ENCODE measurements at places on chromosomes 13 and 19. TPM values are rescaled to one million over a fixed set of nuclear protein-coding genes. Genes with fewer than 3 reads are reported as not detected.
A peak's percentile ranks its signal among the peaks of the same experiment; 100 is the strongest.

- no peak overlapping the region for H3K4me3 ChIP-seq
- H3K4me1 ChIP-seq: no peaks in the 10 kb centered on the region
- H3K36me3 ChIP-seq: no peaks in the 10 kb centered on the region
- peaks cover 7% of the 10 kb centered on the region for H3K27me3 ChIP-seq
Observed at GRCh38 chr13:109899316-109899715, 112.9 kb upstream of the IRS2 start.

FUT1 gene
- total RNA-seq: 0.10 TPM

DNA sequence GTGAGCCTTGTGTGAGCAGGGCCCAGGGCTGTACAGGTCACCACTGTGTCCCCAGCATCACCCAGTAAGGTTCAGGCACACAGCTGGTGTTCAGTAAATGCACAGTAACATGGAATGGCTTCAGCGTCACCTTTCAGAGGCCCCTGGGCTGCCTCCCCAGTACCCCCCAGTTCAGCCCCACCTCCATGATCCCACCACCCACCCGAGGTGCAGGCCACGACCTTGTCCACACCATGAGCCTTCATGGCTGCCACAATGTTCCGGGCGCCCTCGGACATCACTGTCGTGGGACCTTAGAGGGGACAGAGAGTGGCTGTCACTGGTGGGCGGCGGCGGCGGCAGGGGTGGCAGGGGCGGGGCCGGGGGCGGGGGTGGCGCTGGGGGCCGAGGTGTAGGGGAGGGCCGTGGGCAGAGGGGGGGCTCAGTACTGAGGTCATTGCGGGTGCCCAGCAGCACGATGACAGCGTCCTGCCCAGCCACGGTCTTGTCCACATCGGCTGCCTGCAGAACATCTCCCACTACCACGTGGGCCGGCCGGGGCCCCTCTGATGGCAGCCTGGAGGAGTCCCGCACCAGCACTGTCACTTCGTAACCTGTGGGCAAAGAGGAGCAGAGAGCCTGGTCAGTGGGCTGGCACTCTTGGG, 7.5 kb downstream of the BLVRB start:
- no peaks in the 10 kb centered on the region for H3K27me3 ChIP-seq
- peaks cover 7% of the 10 kb centered on the region for H3K4me1 ChIP-seq
- H3K27ac ChIP-seq: no peak overlapping the region

DNA sequence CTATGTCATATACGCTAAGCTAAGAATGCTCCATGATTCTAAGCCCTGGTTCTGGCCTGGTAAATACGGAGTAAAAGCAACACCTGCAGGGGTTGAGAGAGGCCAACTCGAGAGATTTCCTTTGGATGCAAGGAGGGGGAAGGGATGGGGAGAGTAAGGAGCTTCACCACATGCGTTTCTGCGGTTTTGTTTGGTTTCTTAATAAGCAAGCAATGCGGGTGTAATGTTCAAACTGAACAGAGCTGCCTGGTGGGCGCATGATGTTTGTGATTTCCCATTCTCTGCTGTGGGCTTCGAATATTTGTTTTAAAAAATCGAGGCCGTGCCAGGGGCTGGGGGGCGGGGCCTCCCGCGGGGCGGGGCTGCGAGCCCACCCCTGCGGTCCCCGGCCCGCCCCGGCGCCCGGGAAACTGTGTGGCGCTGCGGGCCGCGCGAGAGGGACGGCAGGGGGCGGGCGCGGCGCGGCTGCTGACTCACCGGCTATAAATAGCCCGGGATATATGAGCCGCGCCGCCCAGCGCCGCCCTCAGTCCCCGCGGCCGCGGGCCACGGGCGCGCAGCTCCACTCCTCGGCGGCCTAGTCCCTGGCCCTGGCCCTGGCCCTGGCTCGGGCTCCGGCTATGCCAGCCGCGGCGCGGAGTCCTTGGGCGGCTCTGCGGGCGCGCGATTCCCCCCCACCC, 5.1 kb downstream of the BBC3 start:
- peaks cover 17% of the 10 kb centered on the region for H3K4me1 ChIP-seq
- peak overlapping the region; percentile 76 for H3K4me3 ChIP-seq
- H3K27ac ChIP-seq: peak overlapping the region; percentile 82
- H3K36me3 ChIP-seq: peaks cover 9% of the 10 kb centered on the region
- peak; percentile 84 for DNase-seq

THOP1 gene
- total RNA-seq: 84.2 TPM

- H3K27ac ChIP-seq: no peak overlapping the region
- H3K27me3 ChIP-seq: no peaks in the 10 kb centered on the region
- H3K36me3 ChIP-seq: no peaks in the 10 kb centered on the region
- H3K4me3 ChIP-seq: no peak overlapping the region
Observed at GRCh38 chr13:70203661-70204229, 95.5 kb upstream of the KLHL1 start.

HSPB6 gene
- total RNA-seq: 0.29 TPM

- H3K27ac ChIP-seq: peak overlapping the region; percentile 93
- no peaks in the 10 kb centered on the region for H3K27me3 ChIP-seq
- peaks cover 32% of the 10 kb centered on the region for H3K4me1 ChIP-seq
- DNase-seq: peak; percentile 55
- peak overlapping the region; percentile 68 for H3K4me3 ChIP-seq
Observed at GRCh38 chr13:21344662-21345176, 114.4 kb downstream of the ZDHHC20 start.

PSG2 gene
- total RNA-seq: not detected

GRK1 gene
- not detected for total RNA-seq

PGLYRP1 gene
- not detected for total RNA-seq

DNA sequence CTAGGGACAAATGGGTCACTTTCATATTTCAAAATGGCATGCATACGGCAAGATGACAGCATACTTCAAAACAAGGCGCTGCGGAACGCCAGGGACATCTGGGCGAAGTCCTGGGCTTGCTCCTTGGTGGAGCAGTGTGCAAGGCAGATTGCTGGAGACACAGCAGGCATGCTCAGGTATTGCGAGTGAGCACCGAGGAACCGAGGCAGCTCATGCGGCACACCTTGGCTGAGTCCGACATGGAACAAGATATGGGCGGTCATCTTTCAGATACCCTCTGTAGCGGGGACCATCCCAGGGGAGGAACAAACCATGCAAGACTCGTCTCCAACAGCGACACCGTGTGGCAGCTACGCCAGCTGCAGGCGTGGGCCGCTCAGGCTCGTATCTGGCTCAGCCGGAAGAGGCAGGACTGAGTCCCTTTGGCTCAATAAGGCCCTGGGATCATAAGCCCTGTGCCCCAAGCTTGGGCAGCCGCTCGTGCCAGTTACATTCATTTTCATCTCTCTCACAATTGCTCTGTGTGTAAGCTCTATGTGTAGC, 112.4 kb downstream of the NUFIP1 start:
- H3K4me1 ChIP-seq: no peaks in the 10 kb centered on the region
- H3K27me3 ChIP-seq: peaks cover 2% of the 10 kb centered on the region
- H3K27ac ChIP-seq: no peak overlapping the region
- no peak for DNase-seq

KIRREL2 gene
- 0.25 TPM for total RNA-seq

- H3K27ac ChIP-seq: no peak overlapping the region
- no peak for DNase-seq
- no peak overlapping the region for H3K4me3 ChIP-seq
Observed at GRCh38 chr13:44605275-44605674, 29.1 kb upstream of the TSC22D1 start.

DNA sequence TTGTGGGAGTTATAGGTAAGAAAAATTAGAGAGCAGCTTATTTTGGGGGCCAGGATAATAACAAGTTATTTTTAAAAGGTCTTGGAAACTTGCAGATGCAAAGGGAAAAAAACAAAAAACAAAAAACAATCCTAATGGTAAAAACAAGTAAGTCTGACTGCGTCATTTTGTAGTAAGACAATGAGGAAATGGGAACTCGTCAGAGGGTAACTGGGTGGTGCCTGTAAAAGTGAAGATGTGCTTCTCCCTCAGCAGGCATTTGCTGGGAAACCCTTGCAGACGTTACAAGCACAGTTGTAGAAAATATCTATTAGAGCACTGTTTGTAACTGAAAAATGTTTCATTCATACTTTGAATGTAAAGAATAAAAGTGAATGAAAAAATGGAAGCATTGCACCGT, 2.2 kb upstream of the TNFSF13B start:
- H3K4me3 ChIP-seq: no peak overlapping the region
- no peaks in the 10 kb centered on the region for H3K27me3 ChIP-seq
- peaks cover 46% of the 10 kb centered on the region for H3K4me1 ChIP-seq
- DNase-seq: no peak
- H3K27ac ChIP-seq: no peak overlapping the region

- no peak overlapping the region for H3K4me3 ChIP-seq
- peaks cover 4% of the 10 kb centered on the region for H3K4me1 ChIP-seq
- H3K27me3 ChIP-seq: peaks cover 12% of the 10 kb centered on the region
Observed at GRCh38 chr19:41711376-41712261, 3.2 kb downstream of the CEACAM5 start.

DNA sequence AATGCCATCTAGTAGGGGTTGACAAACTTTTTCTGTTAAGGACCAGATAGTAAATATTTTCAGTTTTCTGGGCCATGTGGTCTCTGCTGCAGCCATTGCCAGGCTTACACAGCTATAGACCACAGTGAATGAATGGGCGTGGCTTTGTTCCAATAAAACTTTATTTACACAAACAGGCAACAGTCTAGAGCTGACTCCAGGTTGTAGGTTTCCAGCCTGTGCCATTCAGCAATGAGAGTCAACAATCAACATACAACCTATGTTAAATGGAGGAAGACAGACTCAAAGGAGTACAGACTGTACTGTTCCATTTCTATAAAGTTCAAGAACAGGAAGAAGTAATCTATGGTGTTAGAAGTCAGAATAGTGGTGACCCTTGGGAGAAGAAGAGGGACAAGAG, 15.2 kb upstream of the IZUMO2 start:
- peaks cover 2% of the 10 kb centered on the region for H3K27me3 ChIP-seq
- no peaks in the 10 kb centered on the region for H3K36me3 ChIP-seq
- H3K4me3 ChIP-seq: no peak overlapping the region
- no peak overlapping the region for H3K27ac ChIP-seq
- no peaks in the 10 kb centered on the region for H3K4me1 ChIP-seq

DNA sequence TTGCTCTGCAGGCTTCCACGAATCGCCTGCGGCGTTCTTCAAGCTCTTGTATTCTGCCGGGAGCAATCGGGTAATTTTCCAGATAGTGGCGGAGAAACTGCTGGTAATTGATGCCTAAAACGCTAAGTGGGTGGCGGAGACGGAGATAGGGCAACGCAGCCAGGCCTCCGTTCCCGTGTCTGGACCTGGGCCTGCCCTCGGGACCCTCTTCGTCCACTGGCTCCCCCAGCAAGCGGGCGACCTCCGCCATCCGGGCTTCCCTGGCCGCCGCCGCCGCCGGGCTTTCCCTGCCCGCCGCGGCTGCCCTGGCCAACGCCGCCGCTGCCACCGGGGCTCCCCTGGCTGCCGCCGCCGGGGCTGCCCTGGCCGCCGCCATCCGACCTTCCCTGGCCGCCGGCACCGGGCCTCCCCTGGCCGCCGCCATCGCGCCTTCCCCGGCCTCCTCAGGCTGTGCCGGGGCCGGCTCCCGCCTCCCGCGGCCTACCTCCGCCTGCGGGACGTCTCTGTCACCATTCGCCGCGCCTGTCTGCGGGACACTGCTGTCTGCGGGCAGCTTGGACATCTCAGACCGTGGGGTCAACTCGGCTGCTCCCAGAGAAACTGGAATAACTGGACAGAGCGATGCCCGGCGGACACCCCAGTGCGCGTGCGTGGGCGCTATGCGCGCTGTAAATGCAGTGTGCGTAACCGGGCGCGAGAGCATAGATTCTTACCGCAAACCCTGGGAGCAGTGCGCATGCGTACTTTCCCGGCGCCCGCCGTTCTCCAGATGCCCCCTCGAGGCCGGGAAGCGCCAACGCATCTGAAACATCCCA, at the start of gene EID2:
Gene EID2, minus strand, starts transcription at position 644 of the 815 bp plus-strand sequence. Its CDS starts 82 bp downstream, at position 562.
- no peaks in the 10 kb centered on the region for H3K27me3 ChIP-seq
- H3K4me3 ChIP-seq: peak within 1 kb of the TSS; percentile 97
- peak within 1 kb of the TSS; percentile 94 for H3K27ac ChIP-seq
- peaks cover 10% of the 10 kb centered on the region for H3K36me3 ChIP-seq
- peaks cover 64% of the 10 kb centered on the region for H3K4me1 ChIP-seq

DNA sequence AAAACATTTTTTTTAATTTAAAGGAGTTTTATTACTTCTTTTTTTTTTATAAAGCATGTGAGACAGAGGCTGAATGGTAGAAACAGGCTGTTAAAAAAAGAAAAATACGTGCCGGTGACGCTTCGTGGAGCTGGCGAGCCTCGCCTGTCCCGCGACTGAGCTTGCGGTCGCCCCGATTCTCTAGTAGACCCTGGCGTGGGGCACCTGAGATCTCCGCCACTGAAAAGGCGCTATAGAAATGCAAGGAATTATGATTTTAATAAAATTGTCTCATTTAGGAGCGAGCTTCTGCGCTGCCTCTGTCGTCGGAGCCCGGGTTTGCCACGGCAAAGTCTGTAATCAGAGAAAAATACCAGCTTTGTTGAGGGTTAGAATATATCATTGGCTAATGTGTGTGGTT, 18.4 kb downstream of the NFIX start:
- peaks cover 75% of the 10 kb centered on the region for H3K27me3 ChIP-seq
- H3K4me3 ChIP-seq: peak overlapping the region; percentile 22
- H3K36me3 ChIP-seq: peaks cover 3% of the 10 kb centered on the region
- no peak for DNase-seq
- peaks cover 19% of the 10 kb centered on the region for H3K4me1 ChIP-seq
- H3K27ac ChIP-seq: peak overlapping the region; percentile 9

- H3K36me3 ChIP-seq: peaks cover 1% of the 10 kb centered on the region
- peaks cover 1% of the 10 kb centered on the region for H3K27me3 ChIP-seq
- no peak overlapping the region for H3K4me3 ChIP-seq
- DNase-seq: no peak
Observed at GRCh38 chr13:29905845-29906244, 55.4 kb upstream of the UBL3 start.

DNA sequence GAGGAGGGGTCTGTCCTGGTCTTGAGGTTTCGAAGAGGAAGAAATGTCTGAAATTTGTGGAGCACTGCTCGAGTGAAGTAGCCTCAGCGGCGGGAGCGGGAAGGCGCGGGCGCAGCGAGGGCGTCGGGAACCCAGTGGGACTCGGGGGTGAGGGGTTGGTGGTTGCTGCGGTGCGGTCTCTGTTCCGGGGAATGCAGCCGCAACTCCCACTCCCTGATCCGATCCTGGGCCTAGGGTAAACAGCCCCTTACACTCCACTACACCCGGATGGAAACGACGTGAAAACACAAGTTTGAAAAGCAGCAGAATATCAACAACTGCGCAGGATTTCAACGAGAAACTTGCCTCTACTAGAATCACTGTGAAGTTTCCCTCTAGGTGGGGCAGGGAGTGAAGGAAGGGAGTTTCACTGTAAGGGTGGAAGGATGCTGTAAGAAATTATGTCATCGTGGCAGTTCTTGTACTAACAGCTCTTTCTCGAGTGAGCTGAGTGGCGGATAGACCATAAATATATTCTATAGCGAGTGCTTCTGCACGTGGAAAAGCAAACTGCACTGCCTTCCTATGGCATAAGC, 2.0 kb upstream of the KLF12 start:
- peak; percentile 38 for DNase-seq
- H3K4me1 ChIP-seq: peaks cover 13% of the 10 kb centered on the region
- peaks cover 2% of the 10 kb centered on the region for H3K27me3 ChIP-seq
- no peak overlapping the region for H3K4me3 ChIP-seq

DNA sequence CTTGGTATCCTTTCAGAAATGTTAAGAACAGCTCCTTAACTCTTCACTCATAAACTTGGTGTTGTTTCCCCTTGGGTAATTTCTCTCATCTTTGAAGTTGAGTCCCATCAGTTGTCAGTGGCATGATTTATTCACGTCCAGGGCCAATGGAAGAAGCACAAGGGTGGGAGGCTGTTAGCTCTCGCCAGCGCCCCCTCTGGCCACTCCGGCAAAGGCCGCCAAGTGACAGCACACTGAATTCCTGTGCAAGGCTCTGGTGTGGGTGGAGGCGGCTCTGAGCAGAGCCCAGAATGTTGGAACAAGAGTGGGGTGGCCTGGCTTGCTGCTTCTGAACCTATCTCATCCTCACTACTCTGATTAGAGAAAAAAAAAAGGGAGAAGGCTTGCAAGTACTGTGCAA, 13.1 kb upstream of the MEDAG start:
- DNase-seq: no peak
- no peaks in the 10 kb centered on the region for H3K36me3 ChIP-seq
- no peak overlapping the region for H3K4me3 ChIP-seq
- H3K27me3 ChIP-seq: peaks cover 19% of the 10 kb centered on the region
- H3K27ac ChIP-seq: no peak overlapping the region

SPRY2 gene
- not detected for total RNA-seq
